Stimulated activated CD8-positive, alpha-beta memory T cell treated with anti-CD3 and anti-CD28 coated beads, Interleukin-4, amount 100 ng/mL, for 1 hour (primary cell): ENCODE measurements at places on chromosomes 5 and 9.

DNA sequence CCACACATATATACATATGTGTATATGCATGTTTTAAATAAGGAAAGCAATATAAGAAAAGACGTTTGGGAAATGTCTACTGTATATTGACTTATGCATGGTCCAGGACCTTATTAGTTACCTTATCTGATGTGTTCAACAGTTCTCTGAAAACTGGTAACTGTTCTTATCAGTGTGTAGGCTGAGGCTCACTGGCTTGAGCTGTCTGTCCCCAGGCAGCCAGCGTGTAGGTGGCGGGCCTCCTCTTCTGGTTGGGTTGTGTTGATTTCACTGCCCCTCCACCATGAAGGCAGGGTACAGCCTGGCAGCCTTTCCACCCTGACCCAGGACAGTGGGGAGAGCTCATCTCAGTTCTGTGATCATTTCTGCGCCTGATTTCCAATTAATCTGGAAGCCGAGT is 38.7 kb upstream of the SEMA4D start:
- no peak for DNase-seq

DNA sequence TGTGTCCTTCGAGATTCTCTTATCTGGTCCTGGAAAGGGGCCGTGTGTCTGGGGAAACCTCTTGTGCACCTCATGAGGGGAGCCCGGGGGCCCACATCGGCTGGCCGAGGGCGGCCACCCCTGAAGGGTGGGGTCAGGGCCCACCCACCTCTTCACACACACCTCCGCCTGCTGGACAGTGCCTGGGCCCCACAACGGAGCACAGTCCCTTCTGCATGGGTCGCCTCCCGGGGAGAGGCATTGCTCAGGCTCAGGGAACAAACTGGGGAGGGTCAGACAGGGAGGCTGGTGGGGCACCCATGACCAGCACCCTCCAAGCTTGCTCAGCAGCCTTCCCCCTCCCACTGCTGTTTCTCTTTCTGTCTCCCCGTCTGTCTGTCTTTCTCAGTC is 1.3 kb upstream of the LRRC14B start:
- no peak for DNase-seq

- DNase-seq = no peak
These were observed 17.6 kb downstream of the PTCH1 start for GRCh38 chr9:95499046-95499676.

DNA sequence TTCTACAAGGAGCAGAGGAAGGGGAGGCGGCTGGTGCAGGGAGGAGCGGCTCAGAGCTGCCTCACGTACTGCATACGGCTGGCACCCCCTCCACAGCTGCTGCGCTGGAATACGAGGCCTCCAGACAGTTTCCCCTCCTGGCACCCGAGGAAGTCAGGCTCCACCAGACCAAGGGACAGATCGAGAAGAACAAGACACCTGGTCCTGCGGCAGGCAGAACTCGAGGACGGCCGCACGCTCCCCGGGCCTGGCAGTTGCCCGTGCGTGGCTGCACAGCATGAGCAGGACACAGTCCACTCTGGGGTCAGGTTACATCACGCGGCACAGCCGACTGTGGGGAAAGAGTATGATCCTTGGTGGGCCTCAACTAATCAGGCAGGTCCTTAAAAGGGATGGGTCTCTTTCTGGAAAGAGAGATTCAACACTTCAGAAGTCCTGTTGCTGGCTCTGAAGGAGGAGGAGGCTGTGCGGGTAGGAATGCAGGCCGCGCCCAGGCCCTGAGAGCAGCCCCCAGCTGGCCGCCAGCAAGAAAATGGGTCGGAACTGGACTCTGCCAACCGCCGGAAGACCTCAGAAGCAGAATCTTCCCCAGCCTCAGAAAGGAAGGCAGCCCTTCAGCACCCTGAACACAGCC is 11.6 kb downstream of the UBAC1 start:
- no peak for DNase-seq

- no peak for DNase-seq
These were observed 164.5 kb downstream of the BAAT start for GRCh38 chr9:101220341-101220740.

DNA sequence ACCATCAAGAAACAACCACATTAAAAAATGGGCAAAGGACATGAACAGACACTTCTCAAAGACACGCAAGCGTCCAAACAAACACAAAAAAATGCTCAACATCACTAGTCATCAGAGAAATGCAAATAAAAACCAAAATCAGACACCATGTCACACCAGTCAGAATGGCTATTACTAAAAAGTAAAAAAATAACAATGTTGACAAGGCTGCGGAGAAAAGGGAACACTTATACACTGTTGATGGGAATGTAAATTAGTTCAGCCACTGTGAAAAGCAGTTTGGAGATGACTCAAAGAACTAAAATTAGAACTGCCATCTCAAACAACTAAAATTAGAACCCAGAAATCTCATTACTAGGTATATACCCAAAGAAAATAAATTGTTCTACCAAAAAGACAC is 80.4 kb downstream of the CAAP1 start:
- DNase-seq = no peak

DNA sequence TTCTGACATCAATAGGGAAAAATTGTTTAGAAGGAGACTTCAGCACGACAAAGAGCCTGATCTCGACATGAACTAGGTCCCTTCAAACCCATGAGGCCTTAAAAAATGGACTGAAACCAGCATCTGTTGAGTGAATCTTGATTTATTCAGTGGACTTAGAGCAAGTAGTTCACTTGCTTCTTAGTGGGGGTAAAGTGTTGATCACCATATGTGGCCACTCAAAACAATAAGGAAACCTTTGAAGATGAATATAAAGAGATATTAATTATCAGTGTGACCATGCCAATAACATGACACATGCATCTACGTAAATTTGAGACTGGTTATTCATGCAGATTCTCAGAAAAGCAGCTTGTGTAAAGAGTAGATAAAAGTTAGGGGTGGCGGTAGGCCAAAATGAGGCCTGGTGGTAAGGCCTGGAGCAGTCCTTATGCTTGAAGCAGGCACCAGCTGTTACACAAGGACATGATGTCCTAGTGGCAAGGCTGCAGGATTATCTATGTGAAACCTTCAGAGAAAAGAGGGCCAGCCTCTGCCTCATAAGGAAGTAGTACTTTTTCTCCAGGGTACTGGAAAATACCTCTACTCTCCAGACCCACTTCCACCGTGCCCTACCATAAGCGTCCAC is 61.3 kb downstream of the S1PR3 start:
- DNase-seq = no peak

DNA sequence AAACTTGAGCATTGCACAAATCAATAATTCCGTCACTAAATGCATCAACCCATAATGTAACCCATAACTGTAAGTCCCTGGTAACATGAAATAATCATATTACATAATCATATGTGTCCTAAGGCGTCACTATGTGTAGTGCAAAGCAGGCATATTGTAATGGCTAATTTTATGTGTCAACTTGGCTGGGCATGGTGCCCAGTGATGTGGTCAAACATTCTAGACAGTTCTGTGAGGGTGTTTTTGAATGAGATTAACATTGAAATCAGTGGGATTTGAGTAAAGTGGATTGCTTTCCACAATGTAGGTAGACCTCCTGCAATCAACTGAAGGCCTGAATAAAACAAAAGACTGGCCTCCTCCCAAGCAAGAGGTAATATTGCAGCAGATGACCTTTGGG is 794.4 kb upstream of the ACO1 start:
- no peak for DNase-seq

DNA sequence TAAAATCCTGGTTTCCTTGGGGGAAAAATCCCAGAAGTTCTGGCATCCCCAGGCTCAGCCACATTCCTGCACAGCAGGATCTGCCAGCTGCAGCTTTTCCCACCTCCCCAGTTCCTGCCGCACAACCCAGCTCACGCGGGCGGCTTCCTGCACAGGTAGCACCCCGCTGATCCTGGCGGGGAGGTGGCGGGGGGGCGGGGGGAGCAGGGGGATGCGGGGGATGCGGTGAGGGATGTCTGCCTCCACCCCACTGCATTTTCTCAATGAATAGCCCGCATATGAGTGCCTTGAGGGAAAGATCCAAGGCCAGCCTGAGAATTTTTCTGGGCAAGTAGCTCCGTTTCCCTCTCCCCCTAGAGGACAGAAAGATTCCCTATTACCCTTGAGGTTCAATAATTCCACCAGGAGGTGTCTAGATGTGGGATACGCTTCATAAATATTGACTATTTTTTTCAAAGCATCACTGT is 21.1 kb downstream of the GFPT2 start:
- DNase-seq = no peak

DNA sequence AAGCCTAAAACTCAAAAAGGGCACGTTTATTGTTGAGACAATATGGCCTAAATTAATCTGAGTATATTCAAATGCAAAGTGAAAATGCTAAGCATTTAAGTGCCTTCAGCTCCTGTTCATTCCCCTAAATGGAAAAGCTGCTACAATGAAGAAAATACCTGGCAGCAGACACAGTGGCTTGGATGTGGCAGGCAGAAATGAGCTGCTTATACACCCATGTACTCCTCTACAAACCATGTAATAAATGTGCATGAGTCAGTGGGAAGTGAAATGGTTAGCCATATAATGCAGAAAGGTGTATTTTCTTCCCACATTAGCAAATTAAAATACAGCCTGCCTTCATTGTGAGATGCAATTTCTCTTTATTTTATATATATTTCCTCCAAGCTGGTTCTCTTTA is 859.2 kb upstream of the SEMA6A start:
- no peak for DNase-seq

- peak; percentile 16 for DNase-seq
These were observed 1.3 kb upstream of the IL3 start for GRCh38 chr5:132059043-132059695.

DNA sequence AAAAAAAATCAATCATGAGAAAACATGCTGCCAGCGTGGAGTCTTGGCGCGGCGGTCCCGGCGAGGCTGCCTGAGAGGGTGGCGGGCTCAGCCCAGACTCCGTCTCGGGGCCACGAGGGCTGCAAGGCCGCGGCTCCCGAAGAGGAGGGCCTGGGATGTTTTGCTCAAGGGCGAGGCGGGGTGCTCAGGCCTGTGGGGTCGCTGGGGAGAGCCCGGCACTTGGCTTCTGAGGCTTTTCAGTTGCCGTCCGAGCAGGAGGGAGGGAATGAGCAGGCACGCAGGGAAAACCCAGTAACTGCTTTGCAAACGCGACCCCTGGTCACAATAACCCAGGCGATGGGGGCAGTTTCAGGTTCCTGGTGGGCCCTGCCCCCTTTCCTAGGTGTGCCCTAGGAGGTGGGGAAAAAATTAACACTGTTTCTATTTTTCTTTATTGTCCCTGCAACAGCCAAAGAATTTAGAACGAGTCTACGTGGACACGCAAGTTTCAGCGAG is 3.2 kb upstream of the IRX2 start:
- no peak for DNase-seq

GRCh38 chr5:55665065-55665464 is 47.1 kb downstream of the SLC38A9 start:
- DNase-seq = no peak

- DNase-seq = no peak
These were observed 265.2 kb upstream of the MSX2 start for GRCh38 chr5:174459071-174459702.

DNA sequence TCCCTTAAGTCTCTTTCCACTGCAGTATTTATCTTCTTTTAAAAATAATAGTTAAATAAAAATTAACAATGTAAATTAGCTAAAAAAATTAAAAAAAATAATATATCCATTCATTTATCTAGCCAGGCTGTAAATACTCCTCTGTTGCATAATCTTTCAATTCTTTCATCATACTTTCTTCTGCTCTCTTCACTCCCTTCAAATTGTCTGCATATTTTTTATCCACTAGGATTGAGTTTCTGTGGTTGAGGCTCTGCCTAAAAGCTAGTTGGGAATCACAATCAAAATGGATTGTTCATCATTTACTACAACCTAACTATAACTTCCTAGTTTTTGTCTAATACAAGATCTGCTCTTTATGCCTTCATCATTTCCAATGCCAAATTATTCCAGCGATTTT is 182.2 kb downstream of the PDE4D start:
- DNase-seq = no peak

DNA sequence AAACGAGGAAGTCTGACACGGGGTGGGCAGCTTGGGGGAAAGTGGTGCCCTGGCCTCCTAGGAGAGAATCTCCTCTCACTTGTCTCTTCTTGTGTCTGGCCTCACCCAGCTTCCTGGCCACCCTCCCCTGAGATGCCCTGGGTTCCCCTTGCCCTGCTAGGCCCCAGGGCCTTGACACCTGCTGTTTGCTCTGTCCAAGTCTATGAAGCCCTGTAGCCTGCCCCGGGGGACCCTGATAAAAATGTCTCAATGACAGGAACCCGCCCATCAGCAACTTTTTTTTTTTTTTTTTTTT is 35.0 kb upstream of the SUSD3 start:
- no peak for DNase-seq

DNA sequence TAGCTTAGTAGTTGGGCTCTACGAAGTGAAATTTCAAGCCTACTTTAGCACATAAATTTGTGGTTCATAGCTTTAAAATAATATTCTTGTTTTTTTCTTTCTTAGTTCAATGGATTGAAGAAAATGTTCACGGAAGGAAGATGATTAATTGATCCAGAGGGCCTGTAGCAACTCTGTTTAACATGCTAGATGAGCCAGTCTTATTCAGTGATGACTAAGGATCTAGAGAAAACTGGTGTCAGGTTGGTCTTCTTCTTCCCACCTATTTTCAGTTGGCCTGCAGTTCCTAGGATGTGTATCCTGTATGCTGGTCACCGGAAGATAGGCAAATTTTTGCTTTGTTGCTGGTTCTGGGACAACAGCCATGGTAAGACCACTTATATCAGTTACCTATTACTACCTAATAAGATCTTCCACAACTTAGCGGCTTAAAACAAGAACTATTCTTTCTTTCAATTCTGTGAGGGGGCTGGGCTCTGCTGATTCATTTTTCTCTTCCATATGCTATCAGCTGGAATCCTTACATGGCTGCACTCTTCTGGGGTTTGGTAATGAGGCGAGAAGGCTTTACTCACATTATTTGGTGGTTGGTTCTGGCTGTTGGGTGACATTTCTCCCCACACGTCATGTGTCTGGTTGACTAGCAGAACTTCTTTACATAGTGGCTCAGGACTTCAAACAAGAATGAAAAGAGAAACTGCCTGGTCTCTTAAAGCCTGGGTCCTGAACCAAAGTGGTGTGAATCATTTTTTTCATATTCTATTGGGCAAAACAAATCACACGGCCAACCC is 182.7 kb upstream of the ACTBL2 start:
- DNase-seq = no peak

- DNase-seq = no peak
These were observed 163.3 kb upstream of the TBC1D2 start for GRCh38 chr9:98418578-98419259.

GRCh38 chr9:123073991-123074422 is 40.5 kb downstream of the GPR21 start:
- DNase-seq = no peak

GRCh38 chr5:116451066-116451465 is 123.6 kb downstream of the SEMA6A start:
- DNase-seq = no peak

DNA sequence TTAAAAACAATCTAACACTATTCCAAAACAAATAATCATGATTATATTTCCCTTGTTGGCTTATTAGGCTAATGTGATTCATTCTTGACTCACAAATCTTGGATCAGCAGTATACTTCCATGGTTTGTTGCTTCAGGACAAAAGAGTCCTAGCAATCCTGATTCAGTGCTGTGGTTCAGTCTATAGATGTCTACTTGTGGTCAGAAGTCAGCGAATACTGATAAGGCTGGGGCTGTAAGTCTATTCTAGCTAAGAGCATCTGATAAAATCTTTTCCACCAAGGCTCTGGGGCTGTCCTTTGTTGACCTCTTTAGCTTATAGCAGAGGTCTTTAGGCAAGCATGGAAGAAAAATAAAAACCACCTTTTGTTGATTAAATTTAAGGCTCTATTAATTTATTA is 4.4 kb upstream of the SMIM3 start:
- DNase-seq = no peak

GRCh38 chr5:119451561-119451960 is 736 bp upstream of the HSD17B4 start:
- no peak for DNase-seq
